ENCODE measurements at places on chromosomes 5 and 9. TPM values are rescaled to one million over a fixed set of nuclear protein-coding genes. Genes with fewer than 3 reads are reported as not detected.

Gene CAVIN4
- 0.94 TPM for total RNA-seq

Gene ENTPD8
- 1.5 TPM for total RNA-seq

Gene TNC
- total RNA-seq, result 7.2 TPM

Gene KIF4B
- total RNA-seq, result under 0.01 TPM

Gene FOXE1
- total RNA-seq, result not detected

Gene DIRAS2
- total RNA-seq, result not detected

Gene SPEF2
- 0.34 TPM for total RNA-seq

Gene ZNF300
- 3.4 TPM for total RNA-seq

Gene TGFBR1
- total RNA-seq, result 8.9 TPM

Gene GPR150
- total RNA-seq, result 1.9 TPM

Gene RHOBTB3
- total RNA-seq, result 160 TPM

Gene RASEF
- under 0.01 TPM for total RNA-seq

Gene GABRA1
- not detected for total RNA-seq

Gene IFNA17
- not detected for total RNA-seq

Gene TBC1D9B
- 57.2 TPM for total RNA-seq

Gene ADAMTS13
- 0.20 TPM for total RNA-seq

Gene SLC6A19
- total RNA-seq, result not detected

Gene MYMK
- total RNA-seq, result not detected

Gene BICD2
- total RNA-seq, result 43.3 TPM

Gene TMEM232
- not detected for total RNA-seq

Gene IFNA21
- not detected for total RNA-seq

Gene NHP2
- total RNA-seq, result 657 TPM

Gene CBY3
- not detected for total RNA-seq

Gene CTNND2
- total RNA-seq, result not detected

Gene DBH
- not detected for total RNA-seq

Gene CCNO
- 0.13 TPM for total RNA-seq

Gene EXOC3
- total RNA-seq, result 27.7 TPM

Gene ZNF454
- 0.74 TPM for total RNA-seq

Gene TSSK1B
- not detected for total RNA-seq

Gene LIFR
- 40.2 TPM for total RNA-seq

Gene NR4A3
- total RNA-seq, result 0.20 TPM

Gene SPATA31A6
- not detected for total RNA-seq

Gene CDH9
- not detected for total RNA-seq

Gene FBXO10
- total RNA-seq, result 8.7 TPM

Gene PLCXD3
- 0.27 TPM for total RNA-seq

Gene ADCY2
- not detected for total RNA-seq

Gene TRAF1
- 4.6 TPM for total RNA-seq
